ENCODE measurements at places on chromosomes 2 and 18.

DNA sequence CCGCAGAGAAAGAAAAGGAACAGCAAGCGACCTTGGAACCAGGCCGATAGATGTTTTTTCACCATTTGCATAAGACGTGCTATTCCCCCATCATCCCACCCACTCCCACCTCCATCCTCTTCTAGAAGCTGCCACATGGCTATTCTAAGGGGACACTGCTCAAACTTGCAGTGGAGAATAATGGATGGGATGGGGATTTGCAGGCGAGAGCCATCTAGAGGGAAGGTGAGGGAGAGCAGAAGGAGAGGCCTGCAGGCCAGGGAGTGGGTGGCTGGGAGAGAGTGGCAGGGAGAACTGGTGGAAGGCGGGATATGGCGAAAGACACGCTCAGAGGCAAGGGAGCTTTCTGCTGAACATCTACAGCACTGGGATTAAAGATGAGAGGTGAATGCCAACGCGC is 84.9 kb downstream of the MAPK4 start:
- no peak for DNase-seq

DNA sequence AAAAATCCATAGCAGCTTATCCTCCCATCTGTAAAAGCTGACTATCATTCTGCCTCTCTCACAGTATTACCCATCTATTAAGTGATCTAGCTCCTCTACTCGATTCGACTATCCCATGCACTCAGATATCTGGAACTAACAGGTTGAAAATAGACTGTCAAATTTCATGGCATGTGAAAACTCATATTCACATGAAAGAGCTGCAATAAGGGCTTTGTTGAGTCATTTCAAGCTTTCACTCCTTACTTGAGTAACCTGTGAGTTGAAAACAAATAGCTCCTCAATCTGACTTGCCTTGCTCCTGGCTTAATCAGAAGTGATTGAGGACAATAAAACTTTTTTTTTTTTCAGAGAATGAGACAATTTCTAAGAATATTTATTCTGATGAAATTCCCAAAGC is 192.4 kb upstream of the ERBB4 start:
- no peak for DNase-seq

DNA sequence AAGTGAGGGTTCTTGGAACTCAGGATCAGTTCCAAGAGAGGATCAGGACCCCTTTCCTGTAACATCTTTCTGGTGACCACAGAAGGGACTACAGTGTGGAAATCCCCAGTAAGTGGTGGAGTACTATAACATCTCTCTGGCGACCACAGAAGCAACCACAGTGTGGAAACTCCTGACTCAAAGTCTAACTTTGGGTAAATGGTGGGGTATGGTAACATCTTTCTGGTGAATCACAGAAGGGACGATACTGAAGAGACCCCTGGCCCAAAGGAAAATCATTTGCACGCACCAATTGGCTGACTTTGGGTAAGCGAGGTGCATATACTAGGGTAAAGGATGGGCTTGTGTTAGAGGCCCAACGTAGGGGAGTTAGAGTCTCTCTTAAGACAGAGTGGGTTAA is 56.3 kb upstream of the GULP1 start:
- no peak for DNase-seq

- DNase-seq = no peak
Observed at GRCh38 chr18:23810396-23810795, 121.1 kb downstream of the LAMA3 start.

DNA sequence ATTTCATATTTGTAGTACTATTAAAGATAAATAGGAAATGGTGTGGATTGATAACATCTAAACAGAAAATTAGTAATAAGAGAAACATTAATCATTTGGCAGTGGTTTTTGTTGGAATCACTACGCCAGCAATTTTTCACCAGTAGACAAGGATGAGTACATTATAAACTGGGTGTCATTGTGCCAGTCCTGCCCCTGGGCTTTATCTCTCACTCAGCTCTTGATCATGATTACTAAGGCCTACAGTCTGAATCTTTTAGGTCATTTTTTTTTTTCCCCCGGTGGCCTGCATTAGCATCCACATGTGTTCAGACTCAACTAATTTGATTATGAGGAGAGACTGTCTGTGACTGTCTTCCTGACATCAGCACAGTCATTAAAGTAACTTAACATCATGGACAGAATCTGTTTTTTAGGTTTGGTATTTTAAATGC is 16.2 kb downstream of the GULP1 start:
- DNase-seq = no peak

DNA sequence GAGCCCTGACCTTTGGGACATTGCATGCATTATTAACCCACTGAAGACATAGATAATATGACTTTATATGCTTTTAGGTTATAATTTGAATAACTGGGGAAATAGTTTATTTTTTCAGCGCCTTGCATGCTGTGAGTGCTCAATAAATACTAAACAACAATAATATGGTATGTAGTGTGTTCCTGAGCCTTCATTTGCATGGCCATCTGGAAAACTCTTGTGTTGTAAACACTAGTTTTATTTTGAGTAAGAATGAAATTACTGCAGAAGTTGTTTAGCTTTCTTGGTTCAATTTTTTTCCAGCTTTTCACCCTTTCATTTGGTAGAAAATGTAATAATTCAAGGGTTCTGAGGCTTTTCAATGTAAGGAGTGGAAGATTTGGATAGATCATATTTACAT is 189.3 kb upstream of the GALNT5 start:
- no peak for DNase-seq

- no peak for DNase-seq
Observed at GRCh38 chr2:161136696-161137324, 23.4 kb upstream of the TANK start.

- peak; percentile 37 for DNase-seq
Observed at GRCh38 chr2:50143822-50144575, 887.9 kb downstream of the NRXN1 start.

DNA sequence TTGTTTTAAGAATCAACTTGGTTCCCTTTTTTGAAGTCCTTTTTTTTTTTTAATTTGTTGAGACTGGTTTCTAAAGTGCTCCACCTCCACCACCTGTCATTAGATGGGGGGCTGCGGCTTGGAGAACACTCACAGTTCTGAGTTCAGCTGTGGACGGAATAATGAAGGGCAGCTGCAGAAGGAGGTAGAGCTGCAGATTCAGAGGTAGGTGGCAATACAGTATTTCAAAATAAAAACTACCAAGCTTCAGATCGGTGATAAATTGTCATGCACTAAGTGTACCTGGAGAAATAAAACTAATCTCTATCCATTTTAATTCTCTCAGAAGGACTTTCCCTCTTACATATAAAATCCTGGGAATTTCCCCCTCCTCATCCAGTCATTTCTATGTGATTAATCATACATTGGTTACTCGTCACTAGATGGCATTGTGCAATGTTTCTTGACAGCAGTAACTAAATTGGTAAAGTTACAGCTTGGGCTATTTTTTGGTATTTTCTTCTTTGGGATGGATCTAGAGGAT is 81.1 kb upstream of the SLC39A10 start:
- no peak for DNase-seq

DNA sequence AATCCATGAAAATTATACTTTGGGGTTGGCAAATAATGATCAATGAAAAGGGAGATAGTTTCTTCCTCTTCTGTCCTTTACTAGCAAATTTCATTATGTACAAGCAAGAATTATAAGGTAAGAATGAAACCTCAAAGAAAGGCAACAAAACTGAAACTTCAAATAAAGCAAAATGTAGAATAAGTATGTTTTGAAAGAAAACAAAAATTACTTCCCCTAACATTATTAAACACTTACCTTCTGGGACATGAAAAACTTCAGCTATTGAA is 29.4 kb downstream of the THADA start:
- no peak for DNase-seq

DNA sequence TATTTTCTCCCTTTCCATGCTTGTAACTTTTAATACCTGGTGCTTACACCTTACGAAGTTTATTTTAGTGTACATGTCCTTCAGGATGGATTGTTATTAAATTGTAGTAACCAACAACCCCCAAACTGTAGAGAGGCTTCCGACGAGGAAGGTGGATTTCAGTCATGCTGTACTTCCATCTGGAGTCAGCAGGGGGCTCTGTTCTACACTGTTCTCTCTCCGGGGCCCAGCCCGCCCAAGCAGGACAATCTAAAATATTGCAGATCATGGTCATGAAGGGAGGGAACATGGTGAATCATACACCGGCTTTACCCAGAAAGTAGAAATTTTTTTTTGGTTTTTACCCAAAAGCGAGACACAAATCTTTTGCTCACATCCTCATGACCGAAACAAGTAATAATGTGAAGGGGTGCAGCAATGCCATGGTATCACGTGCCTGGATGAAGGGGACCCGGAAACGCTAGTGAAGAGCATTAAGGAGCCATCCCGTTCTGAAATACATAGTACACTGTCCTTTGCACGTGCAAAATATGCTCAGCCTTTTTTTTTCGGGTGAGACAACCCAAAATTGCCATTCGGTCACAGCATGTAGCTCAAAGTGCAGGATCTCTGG is 884.8 kb downstream of the EPHA4 start:
- no peak for DNase-seq

- DNase-seq = no peak
Observed at GRCh38 chr18:13551841-13552733, 174.3 kb downstream of the FAM210A start.

DNA sequence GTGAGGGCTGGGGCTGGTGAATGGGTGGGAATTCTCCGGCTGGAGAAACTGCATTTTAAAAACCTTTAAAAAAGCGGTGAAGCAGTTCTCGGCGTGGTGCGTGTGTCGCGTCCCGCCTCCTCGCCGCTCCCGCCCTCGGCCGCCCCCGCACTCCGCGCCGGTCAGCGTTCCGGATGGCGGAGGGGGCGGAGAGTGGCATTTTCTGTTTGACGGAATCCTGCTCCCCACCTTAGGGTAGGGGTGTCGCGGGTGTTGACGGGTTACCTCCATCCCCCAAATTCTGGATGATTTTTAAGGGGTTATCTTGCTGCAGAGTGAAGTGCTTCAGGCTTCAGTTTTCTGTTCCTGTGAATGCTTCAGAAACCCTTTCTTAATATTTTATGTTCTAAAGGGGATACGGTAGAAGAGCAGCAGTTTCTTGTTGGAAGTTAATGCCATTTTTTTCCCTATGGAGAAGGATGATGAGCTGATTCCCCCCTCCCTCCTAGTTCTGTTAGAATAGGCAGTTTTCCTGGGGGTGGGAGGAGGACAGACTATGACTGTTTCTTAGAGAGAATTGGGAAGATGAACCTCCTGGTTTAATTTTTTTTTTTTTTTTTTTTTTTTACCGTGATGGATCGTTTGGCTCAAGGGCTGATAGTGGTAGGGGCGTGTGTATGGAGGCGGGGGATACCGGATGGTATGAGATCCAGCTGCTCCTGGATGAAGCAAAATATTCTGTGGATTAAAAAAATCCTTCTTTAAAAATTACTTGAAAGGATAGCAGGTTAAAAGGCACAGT is 756 bp downstream of the ABI2 start:
- DNase-seq = peak; percentile 18

- no peak for DNase-seq
Observed at GRCh38 chr2:205661281-205661680, 21.0 kb upstream of the NRP2 start.

GRCh38 chr2:148909114-148909513 is 34.1 kb downstream of the KIF5C start:
- no peak for DNase-seq

- no peak for DNase-seq
Observed at GRCh38 chr2:219870041-219870440, 242.6 kb downstream of the SLC4A3 start.

DNA sequence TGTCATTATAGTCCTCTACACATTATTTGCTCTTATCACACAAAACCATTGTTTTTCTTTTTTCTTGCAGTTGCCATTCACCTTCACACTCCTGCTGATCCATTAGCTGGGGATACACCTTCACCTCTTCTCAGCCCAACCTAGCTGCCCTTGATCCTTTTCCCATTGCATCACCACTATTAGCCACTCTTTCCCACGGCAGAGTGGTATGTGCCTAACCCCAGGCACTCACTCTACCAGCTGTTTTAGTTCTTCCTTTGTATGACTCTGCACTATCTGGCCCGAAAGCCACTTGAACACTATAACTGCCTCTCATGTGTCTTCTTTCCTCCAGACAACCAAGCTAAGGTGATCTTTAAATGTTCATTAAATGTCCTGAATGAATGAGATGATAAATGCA is 145.4 kb upstream of the PIK3C3 start:
- DNase-seq = no peak

GRCh38 chr2:232817756-232818155 is 41.4 kb upstream of the KCNJ13 start:
- DNase-seq = no peak

DNA sequence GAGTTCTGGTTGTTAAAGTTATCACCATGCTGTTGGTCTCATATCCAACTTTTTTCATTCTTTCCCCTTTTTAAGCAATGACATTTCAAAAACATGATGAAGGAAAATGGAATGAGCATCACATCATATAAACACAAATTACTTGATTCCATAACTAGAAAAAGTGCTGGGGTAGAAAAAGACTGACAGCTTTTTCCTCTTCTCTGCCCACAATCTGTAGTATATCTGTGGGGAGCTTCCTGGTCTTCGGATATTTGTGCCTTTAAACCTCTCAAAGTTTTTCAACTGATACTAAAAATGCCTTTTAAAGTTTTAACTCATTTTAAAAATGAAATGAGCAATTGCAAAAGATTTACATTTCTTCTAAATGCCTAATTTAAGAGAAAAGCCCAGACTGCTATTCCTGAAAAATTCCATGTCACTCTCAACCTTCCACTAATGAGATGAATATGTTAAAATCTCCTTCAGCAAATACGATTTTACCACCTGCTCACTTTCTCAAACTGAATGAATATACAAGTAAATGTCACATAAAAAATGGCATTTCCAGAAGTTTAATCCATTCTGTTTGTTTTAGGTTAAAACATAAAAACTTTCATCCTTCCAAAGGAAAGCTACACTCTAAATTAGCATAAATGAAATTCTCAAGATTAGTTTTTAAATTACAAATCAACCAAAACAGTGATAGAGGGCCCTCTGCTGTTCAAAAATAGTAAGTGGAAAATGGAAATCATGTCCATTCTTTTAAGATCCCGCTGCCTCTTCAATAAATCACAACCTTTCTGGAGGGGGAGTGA is 2.1 kb downstream of the DNAH7 start:
- DNase-seq = no peak

DNA sequence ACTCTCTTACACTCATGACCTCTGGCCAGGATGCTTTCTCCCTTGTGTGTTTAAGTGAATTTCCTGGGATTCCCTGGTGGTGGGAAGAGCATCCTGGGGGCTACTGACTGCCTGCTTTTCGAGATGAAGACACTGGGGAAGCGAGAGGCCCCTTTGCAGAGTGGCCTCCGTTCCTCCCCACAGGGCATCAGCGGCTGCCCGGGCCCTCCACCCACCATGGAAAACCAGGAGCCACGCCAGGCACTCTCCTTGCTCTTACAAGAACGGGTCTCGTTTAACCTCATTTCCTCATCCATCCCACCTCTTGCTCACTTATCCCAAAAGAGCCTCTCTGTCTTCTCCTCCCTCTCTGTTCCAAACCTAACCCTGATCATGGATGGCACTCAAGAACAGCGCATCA is 17.8 kb downstream of the CHST10 start:
- DNase-seq = no peak

GRCh38 chr2:80252294-80252986 is 52.1 kb downstream of the LRRTM1 start:
- no peak for DNase-seq

DNA sequence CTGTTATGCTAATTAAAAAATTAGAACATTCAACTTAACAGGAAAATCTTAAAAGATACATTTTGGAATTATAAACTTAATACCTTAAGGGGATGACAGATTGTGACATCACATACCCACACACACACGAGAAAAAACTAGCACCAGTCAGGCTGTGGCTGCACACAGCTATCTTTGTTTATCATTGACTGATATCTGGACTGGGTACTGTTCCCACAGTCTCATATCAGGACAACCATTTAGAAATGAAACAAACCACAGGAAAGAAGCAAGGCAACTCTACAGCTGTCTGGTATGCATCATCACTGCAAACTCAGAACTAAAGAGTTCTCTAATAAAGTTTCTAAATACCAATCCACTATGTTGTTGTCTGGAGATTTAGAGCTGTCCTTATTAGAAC is 210.9 kb upstream of the SMAD7 start:
- no peak for DNase-seq
